ENCODE measurements at places on chromosomes 2 and 18.

GRCh38 chr2:56754066-56754615, 570.4 kb downstream of the CCDC85A start:
- DNase-seq = no peak

DNA sequence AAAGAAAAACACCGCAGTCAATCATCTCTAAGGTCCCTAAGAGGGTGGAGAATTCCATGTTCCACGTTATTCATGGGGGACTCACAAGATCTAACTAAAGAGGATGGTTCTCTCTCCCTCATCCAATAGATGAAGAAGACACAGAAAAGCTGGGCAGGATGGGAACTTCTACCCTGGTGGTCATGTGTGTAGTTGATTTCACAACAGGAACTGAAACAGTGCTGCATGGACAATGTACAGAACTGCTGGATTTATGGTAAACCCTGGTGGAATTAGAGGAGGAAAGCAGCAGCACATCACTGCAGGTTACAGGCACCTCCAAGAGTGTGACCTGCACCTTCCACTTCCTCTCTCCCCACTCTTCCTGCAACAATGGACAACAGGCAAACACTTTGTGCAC, 31.4 kb downstream of the FECH start:
- DNase-seq = no peak

DNA sequence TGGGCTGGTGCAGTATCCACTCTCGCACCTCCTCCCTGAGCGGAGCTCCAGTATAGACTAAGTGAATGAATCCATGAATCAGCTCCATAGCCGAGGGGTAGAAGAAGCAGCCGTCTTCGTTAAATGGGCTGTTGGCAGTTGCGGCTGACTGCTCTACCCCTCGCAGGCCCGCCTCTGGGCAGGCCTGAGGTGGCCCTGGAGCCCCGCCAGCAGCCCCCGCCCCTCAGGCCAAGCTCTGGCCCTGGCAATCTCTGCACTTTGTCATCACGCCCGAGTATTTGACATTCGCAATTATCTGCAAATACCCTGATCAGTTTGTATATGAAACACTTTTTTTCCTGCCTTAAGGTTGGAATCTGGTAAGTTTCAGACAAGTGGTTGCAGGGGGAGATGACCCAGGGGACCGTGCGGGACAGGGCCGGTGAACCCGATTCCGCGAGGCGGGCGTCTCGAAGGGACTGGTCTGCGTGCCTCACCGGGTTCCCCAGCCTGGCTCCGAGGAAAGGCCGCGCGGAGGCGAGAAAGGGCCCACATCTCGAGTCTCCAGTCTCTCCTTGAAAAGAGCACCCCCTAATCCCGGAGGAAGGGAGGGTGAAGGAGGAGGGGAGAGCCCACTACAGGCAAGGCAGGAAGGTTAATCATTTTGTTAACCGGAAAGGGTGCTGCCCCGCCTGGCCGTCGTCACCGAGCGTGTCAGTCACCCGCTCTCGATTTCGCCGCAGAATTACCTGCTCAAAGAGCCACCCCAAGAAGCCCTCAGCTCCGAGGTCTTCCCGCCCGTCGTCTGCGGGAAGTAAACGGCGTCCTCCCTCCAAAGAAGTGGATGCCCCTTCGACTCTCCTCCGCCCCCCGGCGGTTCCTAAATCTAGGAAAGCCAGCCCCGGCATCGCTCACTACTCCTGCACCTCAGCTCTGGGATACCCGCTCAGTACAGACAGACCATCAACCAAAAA, 11.1 kb upstream of the SATB2 start:
- DNase-seq = no peak

GRCh38 chr2:241289053-241289452, 26.4 kb downstream of the HDLBP start:
- no peak for DNase-seq

DNA sequence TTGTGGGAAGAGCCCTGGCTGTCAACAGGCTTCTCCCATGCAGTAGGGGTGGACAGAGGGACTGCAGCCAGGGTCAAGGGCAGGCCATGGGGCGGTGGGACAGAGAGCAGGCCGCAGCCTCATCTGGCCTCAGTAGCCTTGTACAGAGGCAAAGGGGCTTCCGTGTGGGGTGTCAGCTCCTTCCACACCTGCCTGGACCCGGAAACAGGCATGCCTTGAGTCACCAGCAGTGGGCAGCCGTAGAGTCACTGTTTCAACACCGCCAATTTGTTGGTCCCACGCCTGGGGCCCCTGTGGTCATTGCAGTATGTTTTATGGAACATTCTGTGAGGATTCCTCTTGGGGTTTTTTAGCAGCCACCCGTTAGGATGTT, 173.0 kb downstream of the SMAD7 start:
- DNase-seq = no peak
